Cortex of kidney (tissue), 1 donor: ENCODE measurements at places on chromosomes 16 and 17.

DNA sequence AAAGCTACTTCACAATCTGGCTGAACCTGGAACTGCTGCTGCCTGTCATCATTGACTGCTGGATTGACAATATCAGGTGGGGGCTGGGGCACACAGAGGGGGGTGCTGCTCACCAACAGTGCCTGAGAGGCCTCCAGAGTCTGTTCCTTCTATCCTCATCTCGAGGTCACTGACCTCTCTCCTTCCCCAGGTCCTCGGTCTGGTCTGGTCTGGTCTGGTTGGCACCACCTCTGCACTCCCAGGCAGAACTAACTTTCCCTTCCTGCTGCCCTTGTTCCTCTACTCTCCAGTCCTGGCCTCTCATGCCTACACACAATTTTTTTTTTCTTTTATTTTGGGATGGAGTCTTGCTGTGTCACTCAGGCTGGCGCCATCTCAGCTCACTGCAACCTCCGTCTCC, 4.2 kb downstream of the PLA2G15 start:
- no peak for DNase-seq

GRCh38 chr17:64073771-64074703, 53.6 kb upstream of the ICAM2 start:
- no peak for DNase-seq

GRCh38 chr17:65633146-65633881, 71.9 kb upstream of the AXIN2 start:
- DNase-seq = no peak

GRCh38 chr17:72136692-72137091, 15.9 kb downstream of the SOX9 start:
- no peak for DNase-seq

DNA sequence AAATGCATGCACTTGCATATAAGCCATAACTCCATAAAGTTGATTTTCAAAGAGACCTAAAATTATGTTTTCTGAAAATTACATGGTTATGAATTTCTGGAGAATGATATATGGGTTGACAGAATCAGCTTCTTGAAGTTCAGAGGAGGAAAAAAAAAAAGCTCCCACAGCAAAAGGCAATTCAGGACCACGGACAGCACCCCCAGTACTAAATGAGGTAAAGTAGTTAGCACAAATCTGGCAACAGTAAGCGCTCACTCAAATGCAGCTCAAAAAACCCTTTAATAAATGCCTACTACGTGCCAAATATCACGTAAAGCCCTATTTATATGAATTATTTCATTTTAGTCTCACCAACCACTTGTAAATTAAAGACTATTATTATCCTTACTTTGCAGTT, 135.2 kb downstream of the SHISA9 start:
- no peak for DNase-seq

DNA sequence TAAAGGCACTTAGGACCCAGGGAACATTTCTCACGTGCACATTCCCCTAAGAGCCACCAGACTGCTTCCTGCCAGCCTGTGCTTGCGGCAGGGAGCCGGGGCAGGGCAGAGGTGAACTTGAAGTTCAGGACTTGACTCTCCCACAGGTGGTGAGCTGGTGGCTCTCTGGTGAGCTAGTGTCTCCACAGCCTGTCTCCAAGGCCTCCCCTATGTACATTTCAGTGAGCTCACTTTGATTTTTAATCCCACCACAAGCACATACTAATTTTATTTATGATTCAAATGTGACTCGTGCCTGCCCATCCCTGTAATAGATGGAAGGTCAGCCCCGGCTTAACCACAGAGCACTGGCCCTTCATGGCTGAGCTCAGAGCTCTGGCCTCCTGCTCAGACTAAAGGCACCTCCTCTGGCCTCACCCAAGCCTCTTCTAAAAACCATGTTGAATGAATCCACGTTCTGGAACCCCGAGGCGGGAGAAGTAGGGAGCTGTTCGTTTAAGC, 9.2 kb downstream of the SNN start:
- no peak for DNase-seq

DNA sequence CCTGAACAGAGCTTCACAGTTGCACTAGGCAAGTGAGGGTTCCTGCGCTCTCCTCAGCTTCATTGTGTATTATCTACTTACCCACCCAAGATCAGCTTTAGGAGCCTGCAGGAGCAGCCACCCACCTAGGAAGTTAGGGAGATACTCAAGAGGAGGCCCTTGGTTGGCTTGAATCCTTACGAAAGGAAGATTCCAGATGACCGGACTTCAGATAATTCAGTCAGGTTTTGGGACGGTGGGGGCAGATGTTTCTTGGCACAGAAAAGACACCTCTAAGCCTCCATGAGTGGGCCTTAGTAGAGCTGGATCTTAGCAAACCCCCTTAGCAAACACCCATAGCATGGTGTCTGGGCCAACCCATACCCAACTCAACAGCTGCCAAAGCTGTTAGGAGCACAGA, 2.4 kb upstream of the CBFB start:
- no peak for DNase-seq

DNA sequence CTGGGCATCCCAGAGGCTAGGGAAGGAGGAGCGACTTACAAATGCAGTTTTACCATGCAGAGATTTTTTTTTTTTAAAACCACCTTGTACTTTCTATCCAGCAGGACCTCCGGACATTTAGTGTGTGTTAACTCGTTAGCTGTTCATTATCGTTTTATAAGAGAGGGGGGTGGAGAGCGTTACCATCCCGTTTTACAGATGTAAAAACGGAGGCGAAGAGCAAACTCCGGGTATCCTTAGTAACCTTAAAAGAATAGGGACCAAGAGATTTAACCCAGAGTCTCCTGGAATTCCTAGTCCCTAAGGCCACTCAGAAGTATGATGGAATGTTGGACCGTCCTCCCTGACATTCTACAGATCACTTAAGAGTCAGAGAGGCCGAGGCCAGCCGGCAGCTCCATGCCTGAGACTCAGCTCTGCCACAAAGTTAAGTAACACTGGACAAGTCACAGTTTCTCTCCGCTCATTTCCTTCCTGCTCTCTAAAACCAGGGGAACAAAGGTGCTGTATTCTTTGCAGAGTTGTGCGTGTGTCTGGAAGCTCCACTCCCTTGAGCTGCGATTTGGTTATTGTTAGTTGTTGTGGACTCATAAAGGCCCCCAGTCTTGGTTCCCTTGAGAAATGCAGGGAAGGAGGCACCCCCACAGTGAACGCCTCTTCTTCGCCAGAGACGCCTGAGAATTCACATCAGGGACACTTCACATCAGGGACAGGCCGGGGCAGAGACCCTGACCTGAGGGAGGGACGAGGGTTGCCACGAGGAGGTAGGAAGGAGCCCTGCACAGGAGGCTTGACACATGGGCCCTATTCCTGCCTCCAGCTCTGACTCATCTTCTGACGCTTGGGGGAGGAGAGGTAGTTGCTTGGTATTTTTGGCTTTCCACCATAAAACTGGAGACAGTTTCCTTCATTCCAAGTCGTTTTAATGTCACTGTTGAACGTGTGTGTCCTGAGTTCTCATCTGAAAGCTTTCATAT, 1.2 kb downstream of the DUSP14 start:
- DNase-seq = no peak

GRCh38 chr17:14432079-14432478, 131.2 kb downstream of the HS3ST3B1 start:
- DNase-seq = no peak

- DNase-seq = no peak
These were observed 3.3 kb upstream of the GAA start for GRCh38 chr17:80097844-80098691.

- DNase-seq = no peak
These were observed 2.4 kb downstream of the MAPK7 start for GRCh38 chr17:19380481-19381301.

GRCh38 chr17:78040440-78041385, 82.2 kb downstream of the TNRC6C start:
- DNase-seq = no peak

- DNase-seq = no peak
These were observed 12.3 kb upstream of the CDC42EP4 start for GRCh38 chr17:73324160-73324475.

- no peak for DNase-seq
These were observed 10.0 kb downstream of the CES3 start for GRCh38 chr16:66970775-66971720.

DNA sequence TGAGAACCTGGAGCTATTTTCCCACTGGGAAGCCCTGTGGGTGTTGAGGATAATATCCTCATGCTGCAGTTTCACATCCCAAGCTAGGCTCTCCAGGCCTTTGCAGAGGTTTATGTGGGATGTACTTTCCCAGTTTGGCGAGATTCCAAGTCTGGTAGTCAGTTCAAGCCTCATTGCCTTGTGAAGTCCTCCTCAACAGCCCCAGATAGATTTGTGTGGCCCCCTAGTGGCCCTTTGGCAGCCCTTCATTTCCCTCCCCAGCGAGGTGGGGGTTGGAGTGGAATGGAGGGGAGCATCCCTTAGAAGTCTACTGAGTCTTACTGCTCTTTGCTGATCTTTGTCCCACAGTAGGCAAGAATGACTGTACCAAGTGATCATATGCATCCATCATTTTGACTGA, 137.9 kb downstream of the CDH11 start:
- DNase-seq = no peak

DNA sequence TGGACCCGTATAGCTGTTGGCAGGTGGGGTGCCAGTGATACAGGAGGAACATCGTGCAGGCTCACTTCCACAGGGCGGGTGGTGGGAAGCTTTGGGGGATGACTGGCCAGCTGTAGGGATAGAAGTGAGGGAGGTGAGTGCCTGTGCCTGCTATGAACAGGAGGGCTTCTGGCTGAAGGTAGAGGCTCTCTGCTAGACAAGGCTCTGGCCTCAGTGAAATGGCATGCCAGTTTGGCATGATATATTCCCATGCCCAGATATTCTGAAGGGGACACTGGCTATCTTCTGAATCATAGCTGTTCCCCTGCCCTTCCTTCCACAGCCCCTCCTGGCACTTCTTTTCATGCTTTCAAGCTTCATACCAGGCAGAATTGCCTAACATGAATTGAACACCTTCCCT, 19.1 kb downstream of the PHAF1 start:
- DNase-seq = no peak

GRCh38 chr17:61221597-61222471, 177.8 kb upstream of the TBX2 start:
- no peak for DNase-seq

DNA sequence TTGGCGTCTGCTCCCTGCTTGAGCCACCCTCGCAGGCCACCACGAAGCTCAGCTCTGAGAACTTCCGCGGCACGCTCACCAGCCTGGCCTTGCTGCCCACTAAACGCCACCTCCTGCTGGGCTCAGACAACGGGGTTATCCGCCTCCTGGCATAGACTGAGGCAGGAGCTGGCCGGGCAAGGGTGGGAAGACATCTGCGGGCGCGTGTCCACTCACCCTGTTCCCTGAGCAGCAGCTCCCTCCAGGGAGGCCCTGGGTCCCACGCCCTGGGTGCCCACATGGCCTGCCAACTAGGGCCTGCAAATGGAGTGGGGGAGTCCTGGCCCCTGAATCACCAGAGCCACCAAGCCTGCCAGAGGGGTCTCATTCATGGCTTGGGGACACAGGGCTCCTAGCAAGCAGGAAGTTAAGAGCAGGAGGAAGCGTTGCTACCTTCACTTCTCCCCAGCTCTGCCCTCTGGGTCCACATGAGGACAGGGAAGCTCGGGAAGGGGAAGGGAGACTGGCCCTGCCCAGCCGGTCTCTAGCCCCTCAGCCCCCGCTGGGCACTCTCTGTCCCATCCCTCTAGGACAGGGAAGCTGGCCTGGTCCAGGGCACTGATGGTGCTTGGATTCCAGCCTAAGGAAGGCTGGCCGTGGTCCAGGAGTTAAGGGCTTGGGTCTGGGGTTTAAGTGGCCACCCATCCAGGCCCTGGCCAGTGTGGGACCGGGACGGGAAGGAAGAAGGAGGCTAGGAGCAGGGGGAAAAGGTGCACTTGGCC, 5.0 kb upstream of the SERPINF2 start:
- DNase-seq = no peak

GRCh38 chr16:50683689-50684374, 2.7 kb upstream of the SNX20 start:
- DNase-seq = no peak

DNA sequence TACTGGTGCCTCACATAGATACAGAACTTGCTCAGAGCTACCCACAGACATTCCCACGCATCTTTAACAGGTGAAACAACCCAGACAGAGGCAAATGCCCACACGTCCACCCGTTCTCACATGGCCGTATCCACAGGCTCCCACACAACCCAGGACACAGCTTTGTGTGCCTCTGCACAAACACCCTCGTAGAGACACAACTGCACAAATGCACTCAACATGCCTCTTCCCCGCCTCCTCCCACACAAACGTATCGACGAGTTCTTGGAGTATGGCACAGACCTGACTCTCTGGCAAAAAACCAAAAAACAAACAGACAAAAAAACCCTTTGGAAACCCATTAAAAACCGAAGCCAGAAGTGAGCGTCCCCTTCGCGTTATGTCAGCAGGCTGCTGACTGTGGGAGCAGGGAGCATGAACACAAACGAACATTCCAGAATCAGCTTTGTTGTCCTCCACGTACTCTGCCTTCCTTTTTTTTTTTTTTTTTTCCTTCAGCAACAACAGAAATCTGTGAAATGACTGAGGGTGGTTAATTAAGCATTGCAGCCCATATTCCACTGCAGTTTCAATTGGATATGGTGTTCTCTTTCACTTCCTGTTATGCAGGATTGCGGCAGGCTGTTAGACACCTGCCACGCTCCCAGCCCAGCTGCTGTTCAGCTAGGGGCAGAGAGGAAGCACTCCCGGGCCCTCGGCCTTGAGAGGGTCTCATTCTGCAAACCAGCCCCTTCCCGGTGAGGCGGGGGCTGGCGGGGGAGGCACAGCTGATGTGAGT, 313.7 kb downstream of the MAF start:
- no peak for DNase-seq

DNA sequence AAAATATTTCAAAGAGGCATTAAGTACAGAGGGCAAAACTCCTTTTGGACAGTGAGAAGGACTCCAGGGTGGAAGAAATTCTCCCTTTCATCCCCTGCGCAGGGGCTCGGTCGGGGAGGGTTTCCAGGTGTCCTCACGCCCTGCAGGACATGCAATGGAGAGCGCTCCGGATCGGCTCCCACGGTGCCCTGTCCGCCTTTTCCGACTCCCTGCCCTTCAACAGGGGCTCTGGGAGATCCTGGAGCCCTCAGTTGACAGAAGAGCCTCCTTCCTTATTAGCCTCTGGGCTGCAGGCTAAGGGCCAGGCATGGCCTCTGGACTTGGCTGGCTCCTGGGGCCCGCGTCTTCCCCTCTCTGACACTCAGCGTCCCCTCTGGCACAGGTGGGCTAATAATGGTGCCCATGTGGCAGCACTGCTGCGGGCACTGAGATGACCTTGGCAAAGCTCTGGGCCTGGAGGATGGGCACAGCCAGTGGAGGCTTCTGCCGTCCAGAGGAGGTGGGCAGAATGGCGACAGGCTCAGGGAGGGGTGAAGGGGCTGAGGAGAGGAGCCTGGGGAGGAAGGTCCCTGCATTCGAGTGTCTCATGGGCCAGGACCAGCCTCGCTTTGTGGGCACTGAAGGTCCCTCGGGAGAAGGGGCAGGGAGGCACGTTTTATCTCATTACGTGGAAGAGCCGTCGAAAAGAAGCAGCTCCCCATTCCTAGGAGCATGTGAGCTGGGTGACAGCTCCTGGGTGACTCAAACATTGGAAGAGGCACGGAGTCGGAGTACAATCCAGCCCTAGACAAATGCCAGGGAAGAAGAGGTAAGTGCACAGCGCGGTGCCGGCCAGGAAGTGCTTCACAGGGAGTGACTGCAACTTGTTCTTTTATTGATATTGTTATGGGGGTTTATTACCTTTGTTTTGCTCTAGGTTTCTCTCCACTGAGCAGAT, 161.7 kb downstream of the IRF8 start:
- no peak for DNase-seq
